ENCODE measurements at places on chromosomes 1 and 21. TPM values are rescaled to one million over a fixed set of nuclear protein-coding genes. Genes with fewer than 3 reads are reported as not detected.

TMCO4 gene
- polyA plus RNA-seq = 11.4 TPM

ALPL gene
- 1.8 TPM for polyA plus RNA-seq

CDK18 gene
- 0.36 TPM for polyA plus RNA-seq

NKAIN1 gene
- polyA plus RNA-seq = 0.09 TPM

CLCN6 gene
- 9.0 TPM for polyA plus RNA-seq

FAM72C gene
- polyA plus RNA-seq = 1.0 TPM

NECTIN4 gene
- polyA plus RNA-seq = 0.16 TPM

SLC22A15 gene
- not detected for polyA plus RNA-seq

NSL1 gene
- polyA plus RNA-seq = 26.7 TPM

TEKT2 gene
- polyA plus RNA-seq = 0.12 TPM

TRNAU1AP gene
- polyA plus RNA-seq = 29.4 TPM

LRRC38 gene
- not detected for polyA plus RNA-seq

DNA sequence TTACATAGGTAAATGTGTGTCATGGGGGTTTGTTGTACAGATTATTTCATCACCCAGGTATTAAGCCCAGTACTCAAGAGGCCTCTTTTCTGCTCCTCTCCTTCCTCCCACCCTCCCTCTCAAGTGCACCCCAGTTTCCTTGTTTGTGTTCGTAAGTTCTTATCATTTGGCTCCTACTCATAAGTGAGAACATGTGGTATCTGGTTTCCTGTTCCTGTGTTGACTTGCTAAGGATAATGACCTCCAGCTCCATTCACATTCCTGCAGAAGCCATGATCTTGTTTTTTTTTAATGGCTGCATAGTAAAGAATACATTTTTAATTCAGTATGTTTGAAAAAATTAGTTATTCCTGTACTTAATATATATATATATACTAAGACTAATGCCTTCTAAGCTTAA, 107.7 kb downstream of the CLDN17 start:
- no peak for DNase-seq

DNA sequence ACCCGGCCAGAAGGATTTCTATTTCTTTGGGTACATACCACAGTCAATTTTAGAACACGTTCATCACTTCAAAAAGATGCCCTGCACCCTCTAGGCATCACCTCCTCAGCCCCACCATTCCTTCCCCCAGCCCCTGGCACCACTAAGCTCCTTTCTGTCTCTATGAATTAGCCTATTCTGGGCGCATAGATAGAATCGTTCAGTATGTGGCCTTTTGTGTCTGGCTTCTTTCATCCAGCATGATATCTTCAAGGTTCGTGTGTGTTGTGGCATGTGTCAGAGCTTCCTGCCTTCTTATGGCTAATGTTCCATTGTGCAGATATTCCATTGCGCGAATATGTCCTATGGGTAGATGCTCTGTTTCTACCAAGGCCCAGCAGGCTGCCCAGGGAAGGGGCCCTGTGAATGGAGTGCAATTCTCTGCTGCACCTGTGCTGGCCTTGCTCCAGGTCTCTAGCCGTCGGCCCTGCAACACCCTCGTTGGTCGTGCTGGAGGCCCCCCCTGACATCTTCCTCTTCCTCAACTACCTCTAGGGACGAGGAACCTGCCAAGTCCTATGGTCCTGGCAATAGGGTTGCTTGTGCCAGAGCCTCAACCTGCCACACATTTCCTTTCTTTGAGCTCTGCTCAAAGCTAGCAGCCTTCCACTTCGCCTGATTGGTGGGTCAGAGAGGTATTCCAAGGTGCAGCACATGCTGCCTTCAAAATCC, 113.5 kb downstream of the RIPK4 start:
- no peak for DNase-seq

GRCh38 chr1:34800214-34800613, 7.4 kb downstream of the GJA4 start:
- no peak for DNase-seq

DNA sequence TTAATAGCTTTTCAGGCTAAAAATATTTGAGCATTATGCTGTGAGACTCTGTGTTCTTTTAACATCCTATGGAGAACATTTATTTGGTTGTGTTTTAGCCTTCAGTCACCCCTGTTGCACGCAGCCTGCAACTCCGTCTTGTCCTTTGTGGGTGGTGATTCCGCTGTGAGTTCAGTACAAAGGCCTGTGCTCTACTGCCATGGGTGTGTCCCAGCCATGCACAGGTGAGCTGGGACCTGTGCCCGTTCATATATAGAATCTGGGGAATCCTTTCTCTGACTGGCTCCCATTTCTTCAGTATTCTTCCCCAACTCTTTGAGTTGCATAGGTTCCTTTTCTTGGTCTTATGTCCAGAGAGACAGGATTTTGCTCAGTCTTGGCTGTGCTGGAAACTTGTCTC, 61.4 kb downstream of the ACTL8 start:
- no peak for DNase-seq

- DNase-seq = peak; percentile 18
Measured at GRCh38 chr1:93565496-93566206, 116.0 kb downstream of the BCAR3 start.

GRCh38 chr1:153651771-153652170, 6.7 kb upstream of the SNAPIN start:
- no peak for DNase-seq

DNA sequence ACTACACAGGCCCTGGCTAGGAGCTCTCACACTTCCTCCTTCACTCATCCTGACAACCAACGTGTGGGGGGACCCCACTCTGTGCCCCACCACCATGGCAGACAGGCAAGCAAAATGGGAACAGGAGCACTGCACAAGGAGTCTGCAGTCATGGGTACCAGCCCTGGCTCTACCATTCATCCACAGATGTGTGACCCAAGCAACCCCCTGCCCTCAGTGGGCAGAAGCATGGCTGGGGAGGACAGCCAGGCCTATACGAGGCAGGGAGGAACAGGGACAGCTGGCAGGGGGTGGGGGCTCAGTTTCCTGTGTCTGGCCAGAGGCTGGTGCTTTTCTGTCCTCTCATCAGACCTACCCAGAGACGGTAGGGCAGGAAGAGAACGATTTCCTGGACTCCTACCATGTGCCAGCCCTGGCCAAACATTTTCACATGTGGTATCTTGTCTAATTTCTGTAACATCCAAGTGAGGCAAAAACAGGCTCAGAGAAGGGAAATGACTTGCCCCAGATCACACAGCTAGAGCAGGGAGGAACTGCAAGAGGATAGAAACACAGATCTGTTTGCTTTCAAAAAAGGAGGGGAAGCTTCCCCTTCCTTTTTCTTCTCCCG, 178.0 kb downstream of the HIVEP3 start:
- no peak for DNase-seq

GRCh38 chr1:151062741-151063371, 2.7 kb downstream of the MLLT11 start:
- DNase-seq = peak; percentile 66

- no peak for DNase-seq
Measured at GRCh38 chr1:36108314-36108713, 16.7 kb downstream of the COL8A2 start.

DNA sequence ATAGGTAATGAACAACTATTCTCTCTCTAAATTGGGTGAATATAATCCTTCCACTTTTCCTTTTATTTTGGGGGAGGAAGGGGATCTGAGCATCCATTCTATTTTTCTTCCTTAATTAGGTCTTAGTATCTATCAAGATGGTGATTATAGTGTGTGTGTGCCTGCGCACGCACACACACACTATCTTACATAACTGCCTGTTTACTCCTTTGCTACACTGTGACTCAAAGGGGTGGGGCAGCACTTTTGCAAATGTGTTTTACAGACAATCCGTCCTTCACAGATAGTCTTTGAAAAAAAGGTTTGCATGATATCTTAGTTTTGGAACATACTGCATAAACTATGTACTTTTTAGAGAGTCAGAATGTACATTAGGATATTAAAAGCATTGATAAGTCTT, 191.5 kb downstream of the SDCCAG8 start:
- no peak for DNase-seq

- no peak for DNase-seq
Measured at GRCh38 chr1:201599548-201599947, 60.6 kb downstream of the NAV1 start.

DNA sequence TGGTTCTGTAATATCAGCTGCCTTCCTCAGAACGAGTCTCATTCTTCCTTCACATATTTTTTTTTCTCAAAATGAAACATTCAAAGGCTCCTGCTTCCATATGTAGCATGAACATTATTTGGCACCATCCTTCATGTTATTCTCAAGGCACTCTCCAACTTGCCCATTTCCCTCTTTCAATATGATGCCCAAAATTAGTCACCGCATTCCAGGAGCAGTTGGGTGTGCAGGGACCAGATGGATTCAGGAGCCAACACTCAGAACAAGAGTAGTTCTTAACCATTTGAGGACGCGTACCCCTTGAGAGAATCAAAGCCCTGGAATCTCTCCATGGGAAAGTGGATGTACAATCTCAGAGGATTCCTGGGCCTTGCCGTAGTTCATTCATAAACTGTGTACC, 50.3 kb downstream of the KCNK1 start:
- no peak for DNase-seq

GRCh38 chr1:181126871-181127587, 38.5 kb downstream of the IER5 start:
- no peak for DNase-seq

- no peak for DNase-seq
Measured at GRCh38 chr1:6454856-6455751, 10.9 kb downstream of the TNFRSF25 start.

GRCh38 chr1:36359383-36359782, 26.3 kb downstream of the STK40 start:
- DNase-seq = no peak

DNA sequence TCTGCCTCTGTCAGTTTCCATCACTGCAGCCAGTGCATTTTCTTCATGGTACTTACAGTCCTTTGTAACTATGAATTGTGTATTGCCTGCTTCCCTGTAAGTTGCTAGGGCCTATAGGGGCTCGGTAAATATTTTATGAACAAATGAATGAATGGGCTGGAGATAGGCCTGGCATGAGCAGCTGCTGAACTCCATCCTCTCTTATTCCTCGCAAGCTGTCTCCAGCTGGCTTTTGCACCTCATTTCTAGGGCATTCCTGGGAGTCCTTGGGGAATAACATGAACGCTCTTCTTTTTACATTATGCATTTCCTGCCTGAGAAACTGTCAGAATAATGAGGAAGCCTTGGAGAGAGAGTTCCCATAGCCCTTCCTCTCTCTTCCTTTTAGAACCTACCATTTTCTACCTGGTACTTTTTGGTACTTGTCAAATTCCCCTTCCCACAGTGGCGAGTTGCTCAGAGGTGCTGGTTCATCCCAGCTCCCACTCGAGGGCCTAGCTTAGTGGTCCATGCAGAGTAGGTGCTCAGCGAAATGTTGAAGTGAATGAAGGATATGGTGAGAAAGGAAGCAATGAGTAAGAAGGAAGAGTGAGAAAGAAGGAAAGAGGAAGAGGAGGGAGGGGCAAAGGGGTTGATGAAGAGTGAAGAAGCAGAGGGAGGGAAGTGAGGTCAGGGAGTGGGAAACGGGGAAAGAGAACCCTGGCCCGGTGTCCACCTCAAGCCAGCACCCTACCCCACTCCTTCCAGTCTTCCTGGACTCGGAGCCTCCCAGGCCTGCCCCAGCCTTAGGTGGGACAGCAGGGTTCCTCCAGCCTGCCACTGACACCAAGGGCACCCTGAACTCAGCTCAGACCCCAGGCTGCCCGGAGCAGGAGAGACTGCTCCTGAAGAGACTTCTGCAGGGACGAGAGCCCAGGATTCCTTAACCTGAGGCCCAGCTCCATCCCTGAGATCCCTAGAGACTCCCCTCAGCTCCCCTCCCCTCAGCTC, 29.6 kb downstream of the KCNC4 start:
- no peak for DNase-seq

- no peak for DNase-seq
Measured at GRCh38 chr1:194931166-194931565, 1677.1 kb downstream of the KCNT2 start.

- no peak for DNase-seq
Measured at GRCh38 chr1:97207868-97208267, 486.3 kb downstream of the PTBP2 start.

DNA sequence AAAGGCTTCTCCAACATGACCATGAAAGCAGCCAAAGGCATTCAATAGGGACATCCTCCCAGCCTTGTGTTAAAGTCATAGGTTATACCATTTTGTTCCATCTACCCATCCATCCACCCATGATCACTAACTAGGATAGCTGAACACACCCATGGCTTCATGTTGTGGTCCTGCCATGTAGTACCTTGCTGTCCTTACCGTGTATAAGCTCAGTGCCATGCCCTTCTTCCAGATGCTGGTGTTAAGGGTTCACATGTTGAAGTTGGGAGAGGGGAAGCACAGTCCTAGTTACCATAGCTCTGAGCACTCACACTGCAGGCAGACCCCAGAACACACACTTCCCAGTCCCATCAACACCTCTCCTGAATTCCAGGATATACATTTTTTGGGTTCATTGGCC, 51.5 kb downstream of the ATP5PO start:
- no peak for DNase-seq

GRCh38 chr21:43331962-43332828, 94.7 kb downstream of the SIK1 start:
- DNase-seq = peak; percentile 88

GRCh38 chr1:62294261-62294660, 25.0 kb downstream of the KANK4 start:
- no peak for DNase-seq

- DNase-seq = peak; percentile 15
Measured at GRCh38 chr1:212700892-212701819, 1.5 kb upstream of the BATF3 start.

- DNase-seq = no peak
Measured at GRCh38 chr1:90391126-90391525, 326.0 kb downstream of the BARHL2 start.

GRCh38 chr1:240575981-240576662, 35.8 kb downstream of the GREM2 start:
- no peak for DNase-seq

DNA sequence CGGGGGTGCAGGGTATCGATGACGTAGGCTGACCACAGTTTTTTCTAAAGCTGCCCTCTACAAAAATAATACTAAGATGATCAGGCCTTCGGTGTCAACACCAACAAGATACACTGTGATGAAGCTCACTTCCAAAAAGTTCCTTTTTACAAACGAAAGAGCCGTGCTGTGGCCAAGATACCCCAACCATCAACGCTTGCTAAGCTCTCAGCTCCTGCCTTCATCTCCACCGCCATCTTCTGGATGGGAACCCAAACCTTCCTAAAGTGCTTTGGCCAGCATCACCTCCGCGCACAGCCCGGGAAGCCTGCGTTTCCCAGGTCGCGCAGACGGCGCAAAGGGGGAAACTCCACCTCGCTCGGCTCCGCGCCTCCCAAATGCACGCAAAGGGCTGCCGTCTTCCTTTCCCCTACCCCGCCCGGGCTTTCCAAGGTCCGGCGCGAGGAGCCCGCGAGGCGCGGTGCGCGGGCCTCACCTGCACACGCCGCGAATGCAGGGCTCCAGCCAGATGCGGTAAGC, 541 bp downstream of the USP48 start:
- no peak for DNase-seq

- DNase-seq = no peak
Measured at GRCh38 chr1:88210103-88210787, 473.8 kb upstream of the PKN2 start.

DNA sequence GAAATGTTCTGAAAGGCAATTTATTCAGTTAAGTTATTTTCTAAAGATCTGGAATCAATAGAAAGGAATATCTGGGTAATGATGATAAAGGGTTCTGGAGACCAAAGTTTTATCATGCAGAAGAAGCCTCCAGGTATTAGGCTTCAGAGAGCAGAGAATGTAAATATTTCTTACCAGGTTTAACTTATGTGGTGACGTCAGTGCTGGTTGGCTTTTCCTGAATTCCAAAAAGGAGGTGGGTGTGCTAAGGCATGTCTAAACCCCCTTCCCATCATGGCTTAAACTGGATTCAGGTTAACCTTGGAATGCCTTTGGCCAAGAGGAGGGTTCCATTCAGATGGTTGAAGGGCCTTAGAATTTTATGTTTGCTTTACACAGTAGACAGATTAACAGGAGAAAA, 829.9 kb downstream of the NCAM2 start:
- DNase-seq = no peak

- no peak for DNase-seq
Measured at GRCh38 chr1:243345205-243345604, 89.4 kb downstream of the SDCCAG8 start.
